Tracheal epithelial cell (primary cell): ENCODE measurements at places on chromosomes 7 and 10. TPM values are rescaled to one million over a fixed set of nuclear protein-coding genes. Genes with fewer than 3 reads are reported as not detected.

The HMX2 gene
- not detected in 2 replicates for total RNA-seq

The OR6B1 gene
- not detected in 2 replicates for total RNA-seq

The AEBP1 gene
- 3.6 TPM in 1 of 2 replicates, not detected in the other for total RNA-seq

The RGR gene
- not detected in 2 replicates for total RNA-seq

The CDNF gene
- 0.24 and 1.3 TPM in 2 replicates for total RNA-seq

The SLC26A5 gene
- not detected in 2 replicates for total RNA-seq
